ENCODE measurements at places on chromosomes 7 and 10. TPM values are rescaled to one million over a fixed set of nuclear protein-coding genes. Genes with fewer than 3 reads are reported as not detected.

The AGBL3 gene
- polyA plus RNA-seq, result 2.1 TPM

DNA sequence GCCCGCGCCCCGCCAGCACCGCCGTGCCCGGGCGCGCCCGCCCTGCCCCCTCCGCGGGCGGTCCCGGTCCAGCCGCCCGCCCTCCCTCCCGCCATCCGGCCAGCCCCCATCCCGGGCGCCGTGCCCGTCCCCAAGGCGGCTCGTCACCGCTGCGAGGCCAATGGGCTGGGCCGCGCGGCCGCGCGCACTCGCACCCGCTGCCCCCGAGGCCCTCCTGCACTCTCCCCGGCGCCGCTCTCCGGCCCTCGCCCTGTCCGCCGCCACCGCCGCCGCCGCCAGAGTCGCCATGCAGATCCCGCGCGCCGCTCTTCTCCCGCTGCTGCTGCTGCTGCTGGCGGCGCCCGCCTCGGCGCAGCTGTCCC, at the start of gene HTRA1:
HTRA1 (plus strand) TSS at position 187 of the 362 bp plus-strand sequence; CDS start at position 287, 100 bp downstream.
- peak within 1 kb of the TSS; percentile 82 for H3K4me3 ChIP-seq
- peaks cover 14% of the 10 kb centered on the region for H3K4me1 ChIP-seq
- peaks cover 2% of the 10 kb centered on the region for H3K27me3 ChIP-seq

The TMEM229A gene
- polyA plus RNA-seq, result not detected

GRCh38 chr7:101681170-101682007, 52.3 kb upstream of the MYL10 start:
- no peak overlapping the region for H3K4me3 ChIP-seq
- no peak overlapping the region for H3K27ac ChIP-seq
- H3K36me3 ChIP-seq, result no peaks in the 10 kb centered on the region
- H3K27me3 ChIP-seq, result no peaks in the 10 kb centered on the region
- H3K4me1 ChIP-seq, result no peaks in the 10 kb centered on the region

The GIMAP6 gene
- 14.3 TPM for polyA plus RNA-seq

- H3K27ac ChIP-seq, result no peak overlapping the region
- H3K4me3 ChIP-seq, result no peak overlapping the region
- DNase-seq, result no peak
- no peaks in the 10 kb centered on the region for H3K27me3 ChIP-seq
Measured at GRCh38 chr7:52447581-52448180, 587.8 kb upstream of the POM121L12 start.

Data from kidney (tissue), 22 donors.